Right ventricle myocardium superior (tissue), 1 donor: ENCODE measurements at places on chromosomes 13 and 19. TPM values are rescaled to one million over a fixed set of nuclear protein-coding genes. Genes with fewer than 3 reads are reported as not detected.

Gene EPSTI1
- 2.3 TPM for total RNA-seq

Gene TRMT1
- 18.4 TPM for total RNA-seq

Gene CYP4F2
- total RNA-seq, result not detected

Gene LYPD3
- 0.16 TPM for total RNA-seq

Gene CGB5
- total RNA-seq, result not detected

Gene SOX1
- total RNA-seq, result not detected

Gene SYDE1
- total RNA-seq, result 15.9 TPM

Gene HIPK4
- total RNA-seq, result not detected

Gene FGF21
- not detected for total RNA-seq

DNA sequence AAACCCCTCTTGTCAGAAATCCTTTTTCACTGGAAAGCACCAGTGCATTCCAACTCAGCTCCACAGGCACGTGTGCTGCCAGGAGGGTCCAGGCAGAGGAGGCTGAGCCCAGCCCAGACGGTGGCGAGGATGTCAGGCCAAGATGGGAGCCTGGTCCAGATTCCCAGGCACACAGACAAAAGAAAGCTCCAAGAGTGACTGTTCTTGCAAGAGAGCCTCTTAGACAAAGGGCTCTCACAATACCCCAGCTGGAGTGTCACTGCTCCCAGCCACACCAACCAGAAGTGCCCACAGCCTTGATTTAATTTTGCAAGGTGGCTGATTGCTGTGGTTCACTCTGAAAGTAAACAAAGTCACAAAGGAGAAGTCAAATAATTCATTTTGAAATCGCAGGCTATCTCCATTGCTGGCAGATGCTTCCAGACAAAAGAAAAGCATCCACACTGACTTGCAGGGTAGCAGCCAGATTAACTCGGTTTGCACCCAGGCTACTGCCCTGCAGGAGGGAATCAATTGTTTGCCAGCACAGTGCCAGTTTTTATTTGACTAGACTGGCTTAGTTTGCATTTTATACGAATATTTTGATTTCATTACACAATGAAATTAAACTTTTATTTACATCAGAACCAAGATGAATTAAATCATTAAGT is 95.1 kb downstream of the RAB20 start:
- peak; percentile 17 for DNase-seq

DNA sequence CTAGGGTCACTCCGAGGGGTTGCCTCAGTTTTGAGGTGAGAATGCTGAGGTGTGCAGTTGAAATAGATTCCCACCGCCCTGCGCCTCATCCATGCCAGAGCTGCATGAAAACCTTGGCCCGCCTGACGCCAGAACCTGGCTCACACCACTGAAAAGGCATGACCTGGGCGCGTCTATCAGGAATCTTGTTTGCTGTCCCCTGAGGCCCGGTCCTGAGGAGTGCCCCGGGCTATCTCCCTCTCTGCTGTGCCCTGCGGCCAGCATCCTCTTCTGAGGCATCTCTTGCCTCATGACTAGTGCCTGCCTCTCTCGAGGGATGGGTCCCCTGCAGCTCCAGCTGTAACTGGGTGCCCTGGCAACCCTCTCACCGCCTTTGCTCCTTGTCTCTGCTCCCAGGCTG is 28.1 kb downstream of the SMARCA4 start:
- no peak for DNase-seq

GRCh38 chr13:110177790-110178189 is 129.2 kb downstream of the COL4A1 start:
- DNase-seq, result no peak

DNA sequence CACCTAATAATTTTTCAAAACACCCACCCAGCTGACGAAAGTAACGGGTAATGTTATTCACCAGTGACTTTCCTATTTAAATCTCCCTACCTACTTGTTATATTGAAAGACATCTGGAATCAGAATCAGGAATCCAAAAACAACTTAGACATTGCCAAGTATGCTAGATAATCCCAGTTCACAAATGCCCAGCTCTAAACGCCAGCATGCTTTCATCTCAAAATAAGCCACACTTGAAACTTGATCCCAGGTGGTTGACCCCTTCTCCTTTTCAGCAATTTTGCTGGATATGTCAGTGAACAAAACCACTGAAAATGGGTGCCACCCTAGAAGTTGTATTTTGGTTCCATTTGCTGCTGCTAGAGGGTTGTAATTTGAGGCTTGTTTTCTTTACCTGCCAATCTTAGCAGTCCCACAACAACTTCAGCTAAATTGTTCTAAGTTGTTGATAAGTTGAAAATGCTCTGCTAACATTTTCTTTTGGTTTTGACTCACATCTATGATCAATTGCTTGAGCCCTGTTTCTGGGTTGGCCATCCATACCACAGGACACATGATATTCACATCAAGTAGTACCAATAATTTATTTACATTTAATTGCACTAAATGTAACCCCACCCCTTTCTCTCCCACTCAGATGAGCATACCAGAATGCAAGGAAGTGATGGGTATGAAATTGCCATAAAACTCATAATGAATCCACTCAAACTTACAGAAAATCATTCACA is 66.4 kb downstream of the DCT start:
- DNase-seq, result no peak

DNA sequence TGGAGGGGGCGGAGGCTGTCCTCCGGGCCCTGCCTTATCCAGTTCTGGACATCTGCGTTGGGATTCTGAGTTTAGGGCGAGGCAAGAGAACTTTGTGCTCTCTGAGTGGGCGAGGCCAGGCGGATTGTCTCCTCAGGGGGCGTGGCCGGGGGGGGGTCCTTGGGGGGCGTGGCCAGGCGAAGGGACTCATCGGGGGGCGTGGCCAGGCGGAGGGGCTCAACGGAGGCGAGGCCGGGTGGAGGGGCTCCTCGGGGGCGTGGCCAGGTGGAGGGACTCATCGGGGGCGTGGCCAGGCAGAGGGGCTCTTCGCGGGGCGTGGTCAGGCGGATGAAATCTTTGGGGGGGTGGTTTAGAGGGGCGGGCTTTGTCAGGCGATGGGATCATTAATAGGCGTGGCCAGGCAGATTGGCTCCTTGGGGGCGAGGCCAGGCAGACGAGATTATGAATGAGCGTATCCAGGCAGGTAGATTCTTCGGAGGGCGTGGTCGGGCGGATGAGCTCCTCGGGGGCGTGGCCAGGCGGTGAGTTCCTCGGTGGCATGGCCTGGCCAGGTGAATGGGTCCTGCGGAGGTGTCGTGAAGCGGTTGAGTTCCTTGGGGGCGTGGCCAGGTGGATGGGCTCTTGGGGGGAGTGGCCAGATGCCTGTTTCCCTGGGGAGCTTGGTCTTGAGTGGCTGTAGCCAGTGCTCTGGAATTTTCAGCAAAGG is 10.3 kb upstream of the CACNG7 start:
- no peak for DNase-seq

DNA sequence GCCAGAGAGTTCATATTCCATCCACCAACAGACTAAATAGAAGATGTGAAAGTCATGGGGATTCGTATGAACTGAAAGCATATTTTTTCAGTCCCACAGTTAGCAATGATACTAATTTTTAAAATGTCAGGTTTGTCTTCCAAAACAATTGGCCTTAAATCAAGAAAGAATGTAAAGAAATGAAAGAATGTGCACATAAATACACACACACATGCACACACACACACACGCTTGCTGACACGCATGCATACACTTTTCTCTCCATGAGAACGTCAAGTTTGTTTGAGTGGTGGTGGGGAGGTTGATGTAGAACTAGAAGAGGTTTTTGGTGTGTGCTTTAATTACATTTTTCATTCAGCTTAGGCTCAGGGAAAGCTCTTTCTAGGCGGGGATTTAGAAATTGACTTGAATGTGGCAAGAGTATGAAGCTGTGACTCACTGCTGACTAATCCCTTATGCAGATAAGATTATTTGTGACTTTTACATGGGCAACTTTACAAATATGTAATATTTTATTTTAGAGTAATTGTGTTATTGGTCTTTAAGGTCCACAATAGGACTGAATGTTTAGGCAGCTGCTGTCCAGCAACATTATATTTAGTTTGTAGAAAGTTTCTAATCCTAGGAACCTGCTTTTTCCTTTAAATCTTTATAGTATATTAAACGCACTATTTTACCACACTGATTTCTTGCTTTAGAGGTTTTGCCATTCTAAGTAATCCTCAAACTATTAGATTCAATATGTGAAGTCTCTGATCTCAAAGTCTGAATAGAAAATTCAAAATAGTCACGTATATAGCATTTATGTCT is 18.8 kb downstream of the FLT1 start:
- DNase-seq, result no peak

GRCh38 chr13:35992964-35993363 is 138.2 kb downstream of the DCLK1 start:
- no peak for DNase-seq

DNA sequence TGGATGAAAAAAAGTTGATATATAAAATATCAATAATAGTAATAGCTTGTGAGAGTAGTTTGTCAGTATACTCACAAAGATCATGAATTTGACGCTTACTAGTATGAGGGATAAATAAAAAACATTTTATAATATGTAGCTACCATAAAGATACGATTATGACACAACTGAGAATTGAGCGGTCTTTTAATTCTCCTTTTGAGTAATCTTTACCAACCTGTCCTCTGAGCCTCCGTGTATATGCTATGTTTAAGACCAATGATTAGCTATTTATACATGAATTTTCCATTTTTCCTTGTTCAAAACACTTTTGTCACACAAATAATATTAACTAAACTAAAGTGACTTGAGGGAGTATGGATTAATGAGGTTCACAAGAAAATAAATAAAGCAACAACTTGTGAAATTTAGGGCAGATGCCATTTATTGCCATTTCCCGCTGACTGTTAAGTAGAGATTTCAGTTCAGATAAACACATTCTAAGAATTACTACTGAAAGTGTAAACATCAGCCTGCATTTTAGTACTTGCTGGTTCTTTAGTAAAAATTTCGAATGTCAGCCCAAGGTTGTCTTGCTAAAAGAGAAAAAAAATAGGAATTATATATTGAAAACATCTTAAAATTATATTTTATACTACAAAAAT is 6.2 kb upstream of the IRS2 start:
- no peak for DNase-seq

DNA sequence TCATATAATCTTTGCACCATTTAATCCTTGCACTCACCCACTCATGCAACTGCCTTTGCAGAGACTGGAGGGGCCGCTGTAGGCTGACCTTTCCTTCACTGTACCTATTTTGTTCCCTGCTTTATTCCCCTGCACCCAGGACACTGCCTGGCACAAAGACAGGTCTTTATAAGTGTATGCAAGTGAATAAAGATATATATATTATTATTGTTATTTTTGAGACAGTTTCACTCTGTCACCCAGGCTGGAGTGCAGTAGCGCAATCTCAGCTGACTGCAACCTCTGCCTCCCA is 3.8 kb downstream of the ALOX5AP start:
- DNase-seq, result no peak
